ENCODE measurements at places on chromosomes 5 and 9.

- DNase-seq = no peak
Measured at GRCh38 chr5:56025151-56025885, 30.6 kb upstream of the IL6ST start.

DNA sequence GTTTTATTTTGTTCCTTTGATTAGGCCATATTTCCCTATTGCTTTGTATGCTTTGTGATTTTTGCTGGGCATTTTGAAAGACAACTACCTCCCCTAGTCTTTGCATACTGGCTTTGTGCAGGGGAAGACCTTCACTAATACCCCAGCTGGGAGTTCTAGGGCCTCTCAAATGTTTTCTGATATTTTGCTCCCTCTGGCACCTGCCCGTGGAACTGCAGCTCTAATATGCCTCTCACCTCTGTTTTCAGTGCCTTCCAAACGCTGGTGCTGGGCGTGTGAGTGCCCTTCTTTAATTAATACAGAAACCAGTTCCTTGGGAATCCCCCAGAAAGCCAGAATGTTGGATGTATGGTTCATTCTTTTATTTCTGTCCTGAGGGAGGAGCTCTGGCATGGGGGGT, 204.5 kb downstream of the COMMD10 start:
- DNase-seq = no peak

GRCh38 chr9:104841601-104842141, 77.7 kb downstream of the NIPSNAP3B start:
- DNase-seq = no peak

DNA sequence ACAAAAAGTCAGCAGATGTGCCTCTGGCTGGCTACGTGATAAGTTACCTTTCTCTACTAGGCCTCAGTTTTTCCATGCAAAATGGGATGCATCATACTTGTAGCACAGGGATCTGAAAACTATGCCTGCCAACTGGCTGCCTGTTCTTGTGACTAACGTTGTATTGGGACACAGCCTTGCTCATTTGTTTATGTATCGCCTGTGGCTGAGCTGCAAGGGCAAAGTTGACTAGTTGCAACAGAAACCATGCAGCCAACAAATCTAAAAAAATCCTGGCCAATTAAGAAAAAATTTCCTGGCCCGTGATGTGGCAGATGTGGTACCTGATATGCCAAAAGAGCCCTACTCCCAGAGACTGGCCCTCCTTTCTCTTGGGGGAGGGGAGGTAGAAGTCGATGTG, 131.3 kb downstream of the SEC61B start:
- DNase-seq = no peak

DNA sequence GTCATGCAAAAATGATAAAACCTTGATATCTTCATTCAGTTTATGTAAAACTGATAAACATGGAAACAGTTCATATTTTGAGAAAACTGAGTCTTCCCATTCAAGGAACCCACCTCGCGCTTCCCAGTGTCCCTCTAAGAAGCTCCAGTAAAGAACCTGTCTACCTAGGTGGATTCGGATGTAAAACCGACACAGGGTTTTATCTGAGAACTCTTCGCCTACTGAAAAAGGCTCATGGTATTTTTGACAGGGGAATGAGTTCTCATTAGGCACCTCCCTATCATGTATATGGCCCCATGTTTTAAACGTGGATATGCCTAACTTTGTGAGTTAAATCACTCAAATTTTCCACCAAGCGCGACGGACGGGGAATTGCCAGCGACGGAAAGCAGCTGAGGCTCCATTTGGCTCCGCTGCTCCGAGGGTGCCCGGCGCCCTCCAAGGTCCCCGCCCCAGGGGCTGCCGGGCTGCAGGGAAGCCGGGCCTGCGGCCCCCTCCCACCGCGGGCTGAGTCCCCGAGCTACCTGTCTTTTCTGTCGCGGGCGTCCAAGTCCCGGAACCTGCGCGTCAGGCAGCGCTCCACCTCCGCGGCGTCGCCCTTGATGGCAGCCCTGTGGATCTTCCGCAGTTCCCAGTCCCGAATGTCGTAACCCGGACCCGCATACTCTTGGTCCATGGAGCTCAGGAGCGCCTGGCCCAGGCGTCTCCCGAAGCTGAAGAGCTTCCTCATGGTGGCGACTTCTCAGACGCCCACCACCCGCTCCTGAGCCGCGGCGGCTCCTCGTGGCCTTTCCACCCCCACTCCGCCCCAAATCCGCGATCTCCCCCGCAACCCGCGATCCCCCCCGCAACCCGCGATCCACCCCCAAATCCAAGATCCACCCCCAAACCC, 594 bp downstream of the ANKRD18A start:
- DNase-seq = peak; percentile 29

GRCh38 chr5:111235635-111236034, 11.5 kb downstream of the CAMK4 start:
- DNase-seq = no peak

DNA sequence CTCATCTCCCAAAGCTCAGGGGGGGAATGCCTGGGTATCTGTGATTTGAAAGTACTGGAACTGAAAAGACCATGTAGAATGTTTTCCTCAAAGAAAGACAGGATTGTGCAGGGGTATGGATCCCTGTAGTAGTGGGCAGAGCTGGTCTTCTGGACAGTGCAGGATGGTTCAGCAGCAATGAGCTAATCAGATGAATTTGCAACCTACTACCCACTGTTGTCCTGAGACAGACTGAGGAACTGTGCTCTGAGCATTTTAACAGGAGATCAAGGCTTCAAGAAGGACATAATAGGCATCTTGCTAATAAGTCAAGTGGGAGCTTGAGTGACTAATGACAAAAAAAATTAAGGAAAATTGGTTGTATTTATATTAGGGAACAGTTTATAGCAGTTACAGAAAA, 61.7 kb downstream of the FYB1 start:
- DNase-seq = no peak

- DNase-seq = no peak
Measured at GRCh38 chr9:22342491-22343217, 104.0 kb upstream of the DMRTA1 start.

GRCh38 chr5:102554728-102555127, 55.9 kb upstream of the SLCO6A1 start:
- peak; percentile 49 for DNase-seq

- no peak for DNase-seq
Measured at GRCh38 chr5:64437496-64437895, 68.3 kb upstream of the RGS7BP start.

- no peak for DNase-seq
Measured at GRCh38 chr5:55544341-55544740, 9.6 kb upstream of the PLPP1 start.

DNA sequence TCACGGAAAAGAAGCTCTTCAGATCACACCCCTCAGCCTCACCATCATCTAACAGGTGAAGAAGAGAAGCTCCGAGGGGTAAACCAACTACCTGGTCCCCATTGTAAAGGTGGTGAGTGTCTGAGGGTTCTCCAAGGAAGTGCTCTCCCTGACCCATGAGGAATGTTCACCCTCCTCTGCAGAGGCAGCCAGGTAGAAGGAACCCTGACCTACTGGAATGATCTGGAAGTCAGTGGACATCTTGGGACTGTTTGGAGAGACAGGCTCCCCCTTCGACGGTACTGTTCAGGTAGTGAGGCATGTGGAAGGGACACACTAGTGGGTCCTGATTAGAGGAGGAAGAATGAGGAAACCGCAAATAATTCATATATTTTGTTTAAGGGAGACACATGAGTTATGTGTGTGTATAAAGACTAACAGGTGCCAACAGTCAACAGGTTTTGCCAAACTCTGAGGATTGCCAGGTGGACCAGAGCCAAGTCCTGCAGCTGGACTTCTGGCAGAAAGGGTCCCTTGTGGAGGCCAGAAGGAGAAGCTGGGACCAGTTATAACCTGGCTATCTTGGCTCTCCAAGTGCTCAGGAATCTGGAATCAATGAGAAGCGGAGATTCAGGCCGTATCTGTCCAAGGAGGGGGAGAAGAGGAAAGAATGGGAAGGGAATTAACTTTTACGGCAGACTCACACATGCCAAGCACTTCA, 3.0 kb upstream of the ZBTB34 start:
- no peak for DNase-seq

DNA sequence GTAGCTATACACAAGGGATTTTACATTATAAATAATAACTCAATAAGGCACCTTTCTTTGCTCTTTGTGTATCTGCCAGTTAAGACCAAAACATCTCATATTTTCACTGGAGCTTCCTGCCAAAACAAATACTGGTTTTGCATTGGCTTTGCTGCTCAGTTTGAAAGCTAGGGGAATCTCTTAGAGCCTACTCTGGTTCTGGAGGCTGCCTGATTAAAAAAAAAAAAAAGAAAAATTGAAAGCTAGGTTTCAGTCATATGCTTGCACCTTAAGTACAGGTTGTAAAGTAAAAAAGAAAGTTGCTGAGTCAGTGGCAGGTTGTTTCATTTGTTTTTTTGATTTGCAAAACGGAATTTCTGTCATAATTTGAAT, 2.3 kb downstream of the DENND4C start:
- no peak for DNase-seq

DNA sequence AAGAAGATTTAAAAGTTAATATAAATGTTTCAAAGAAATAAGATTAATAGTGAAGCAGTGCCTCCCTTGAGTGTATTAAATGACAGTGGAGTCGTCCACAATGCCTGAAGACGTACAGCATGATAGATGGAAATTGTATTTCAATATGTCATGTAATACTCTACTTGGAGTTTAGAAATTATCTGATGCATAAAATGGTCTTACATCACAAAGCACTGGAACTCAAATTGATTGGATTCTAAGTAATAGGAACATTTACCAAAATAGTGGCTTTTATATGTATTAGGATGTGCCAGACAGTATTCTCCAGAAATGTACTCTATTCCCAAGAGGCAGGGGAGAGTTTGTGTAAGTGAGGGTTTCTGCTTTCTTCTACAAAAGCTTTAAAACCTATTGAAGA, 49.4 kb downstream of the CDH10 start:
- DNase-seq = no peak

- no peak for DNase-seq
Measured at GRCh38 chr5:115812372-115812771, 4.1 kb downstream of the CDO1 start.

- peak; percentile 26 for DNase-seq
Measured at GRCh38 chr9:117444501-117444900, 29.6 kb upstream of the ASTN2 start.

DNA sequence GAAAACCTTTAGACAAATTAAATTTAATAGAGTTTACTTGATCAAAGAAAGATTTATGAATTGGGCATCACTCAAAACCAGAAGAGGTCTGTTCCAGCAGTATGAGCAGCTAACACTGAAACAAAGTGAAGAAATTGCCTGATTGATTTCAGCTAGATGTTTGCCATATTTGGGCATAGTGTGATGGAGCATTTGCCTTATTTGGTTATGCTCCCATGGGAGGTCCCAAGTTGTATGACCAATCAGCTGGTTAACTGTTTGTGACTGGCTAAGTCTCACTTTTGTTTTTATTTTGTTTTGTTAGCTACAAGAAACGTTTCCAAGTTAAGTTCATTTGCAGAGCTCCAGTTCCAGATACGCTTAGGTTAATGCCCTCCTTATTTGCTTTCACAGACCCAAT, 53.3 kb upstream of the LMNB1 start:
- DNase-seq = no peak

GRCh38 chr5:132674671-132675506, 1.1 kb downstream of the IL4 start:
- no peak for DNase-seq

DNA sequence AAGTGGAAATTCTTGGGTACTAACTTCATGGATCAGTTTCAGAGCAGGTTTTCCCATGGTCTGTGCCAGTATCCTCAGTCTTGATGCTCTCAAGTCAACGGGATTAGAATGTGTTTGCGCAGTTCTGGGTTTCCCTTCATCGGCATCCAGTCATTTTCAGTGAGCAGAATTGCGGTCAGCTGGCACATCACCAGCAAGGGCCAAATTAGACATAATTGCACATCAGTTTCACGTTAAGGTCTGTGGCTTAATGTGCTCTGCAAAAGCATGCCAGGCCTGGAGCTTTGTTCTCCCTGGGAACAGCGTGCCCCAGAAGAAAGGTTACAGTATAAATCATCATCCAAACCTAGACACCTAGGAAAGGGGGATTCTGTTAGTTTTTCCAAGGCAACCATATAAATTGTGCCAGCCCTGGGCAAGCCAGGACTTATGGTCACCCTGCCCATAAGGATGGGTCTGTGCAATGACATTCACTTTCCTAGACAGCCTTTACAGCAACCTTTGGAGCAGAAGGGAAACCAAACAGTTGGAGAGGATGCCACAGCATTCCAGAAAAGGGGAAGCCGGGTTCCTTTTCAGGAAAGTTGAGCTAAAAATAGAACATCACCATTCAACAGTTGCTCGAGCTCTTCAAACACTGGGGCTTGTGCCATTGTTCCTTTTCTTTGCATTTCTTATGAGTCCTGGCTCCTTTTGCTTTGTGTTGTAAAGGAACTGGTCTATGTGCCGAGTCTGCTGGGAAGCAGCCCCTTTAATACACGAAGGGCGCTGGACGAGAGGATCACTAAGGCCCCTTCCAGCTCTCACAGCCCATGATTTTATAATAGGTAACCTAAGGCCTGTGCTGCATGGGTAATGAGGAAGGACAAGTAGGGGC, 23.1 kb downstream of the IQGAP2 start:
- no peak for DNase-seq

GRCh38 chr5:78235289-78235688, 59.2 kb downstream of the AP3B1 start:
- DNase-seq = no peak

GRCh38 chr5:77250021-77250420, 39.5 kb downstream of the PDE8B start:
- DNase-seq = no peak

DNA sequence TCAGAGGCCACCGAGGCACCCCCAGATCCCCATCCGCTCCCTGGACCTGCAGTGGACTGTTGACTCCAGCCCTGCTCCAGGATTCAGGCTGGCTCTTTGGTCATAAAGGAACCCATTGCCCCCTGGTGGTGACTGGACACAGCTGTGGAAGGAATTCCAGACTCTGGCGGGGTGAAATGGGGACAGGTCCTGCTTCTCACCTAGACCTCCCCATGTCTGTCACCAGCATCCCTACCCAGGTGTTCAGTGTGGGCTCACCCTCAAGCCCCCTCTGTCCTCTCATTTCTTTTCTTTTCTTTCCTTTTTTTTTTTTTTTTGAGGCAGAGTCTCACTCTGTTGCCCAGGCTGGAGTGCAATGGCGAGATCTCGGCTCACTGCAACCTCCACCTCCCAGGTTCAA, 25.5 kb upstream of the STXBP1 start:
- DNase-seq = peak; percentile 18

DNA sequence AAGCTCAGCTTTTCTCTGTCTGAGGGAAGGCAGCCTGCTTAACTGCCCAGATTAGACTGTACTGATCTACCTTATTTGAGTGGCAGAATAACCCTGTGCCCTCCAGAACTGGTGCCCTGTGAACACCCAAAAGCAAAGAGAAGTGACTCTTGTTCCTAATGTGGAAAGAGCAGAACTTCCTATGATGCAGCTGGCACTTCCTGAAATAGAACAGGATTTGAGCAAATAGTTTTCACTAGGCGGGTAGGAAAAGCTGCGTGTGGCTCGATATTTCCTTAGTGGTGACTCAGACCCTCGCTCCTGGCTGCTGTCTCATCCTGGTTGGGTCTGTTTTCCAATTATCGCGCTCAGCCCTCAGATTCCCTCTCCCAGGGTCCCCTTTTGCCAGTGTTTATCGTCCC, 89.9 kb downstream of the SH3TC2 start:
- no peak for DNase-seq
